ENCODE measurements at places on chromosomes 5 and 9. TPM values are rescaled to one million over a fixed set of nuclear protein-coding genes. Genes with fewer than 3 reads are reported as not detected.

DNA sequence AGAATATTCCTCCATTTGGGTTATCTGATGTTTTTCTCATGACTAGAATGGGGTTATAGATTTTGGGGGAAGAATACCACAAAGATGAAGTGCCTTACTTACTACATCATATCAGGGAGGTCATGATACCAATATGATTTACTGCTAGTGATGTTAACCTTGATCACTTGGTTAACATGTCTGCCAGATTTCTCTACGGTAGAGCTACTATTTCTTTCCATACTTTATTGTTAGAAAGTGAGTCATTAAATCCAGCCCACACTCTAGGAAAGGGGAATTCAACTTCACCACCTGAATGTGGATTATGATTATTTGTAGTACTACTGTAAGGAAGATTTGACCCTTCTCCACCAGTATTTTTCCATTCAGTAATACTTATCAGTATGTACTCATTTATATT is 64.7 kb downstream of the UBE2R2 start:
- DNase-seq, result no peak

- DNase-seq, result no peak
These were observed 176.8 kb downstream of the NR2F1-AS1 start for GRCh38 chr5:93404246-93404645.

GRCh38 chr9:129672702-129673101 is 7.3 kb downstream of the PRRX2 start:
- DNase-seq, result no peak

DNA sequence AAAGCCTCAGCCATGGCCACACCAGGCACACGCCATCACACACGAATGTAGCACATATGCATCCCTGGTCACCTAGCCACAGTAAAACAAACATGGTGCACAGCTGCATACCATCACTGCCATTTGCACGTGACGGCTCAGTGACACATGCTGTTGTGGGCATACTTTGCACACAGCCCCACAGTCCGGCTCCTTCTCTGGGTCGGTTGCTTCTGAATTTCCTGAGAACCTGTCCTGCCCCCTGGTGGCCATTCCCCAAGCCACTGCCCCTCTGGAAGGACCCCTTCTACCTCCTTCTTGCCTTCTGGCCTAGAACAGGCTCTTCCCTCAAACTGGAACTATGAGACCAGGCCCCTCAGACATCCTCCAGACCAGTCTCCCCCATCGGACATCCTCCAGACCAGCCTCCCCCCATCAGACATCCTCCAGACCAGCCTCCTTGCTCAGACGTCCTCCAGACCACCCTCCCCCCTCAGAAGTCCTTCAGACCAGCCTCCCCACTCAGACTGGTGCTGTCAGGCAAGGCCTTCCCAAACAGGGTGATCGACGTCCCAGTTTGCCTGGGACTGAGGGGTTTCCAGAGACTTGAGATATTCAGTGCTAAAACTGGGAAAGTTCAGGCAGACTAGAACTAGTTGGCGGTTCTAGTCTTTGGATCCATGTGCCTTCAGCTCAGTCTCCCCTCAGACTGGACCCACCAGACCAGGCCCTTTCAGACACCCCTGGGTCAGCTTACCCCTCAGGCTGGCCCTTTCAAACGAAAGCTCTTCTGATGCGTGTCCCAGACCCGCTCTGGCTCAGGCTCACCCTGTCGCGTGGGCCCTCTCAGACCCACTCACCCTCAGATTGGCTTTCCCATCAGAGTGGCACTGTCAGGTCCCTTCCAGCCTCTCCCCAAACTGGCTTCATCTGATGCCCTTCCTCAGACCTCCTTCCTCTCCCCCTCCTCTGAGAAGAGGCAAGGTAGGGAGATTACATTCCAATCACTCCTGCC is 24.3 kb upstream of the ENHO start:
- peak; percentile 33 for DNase-seq

DNA sequence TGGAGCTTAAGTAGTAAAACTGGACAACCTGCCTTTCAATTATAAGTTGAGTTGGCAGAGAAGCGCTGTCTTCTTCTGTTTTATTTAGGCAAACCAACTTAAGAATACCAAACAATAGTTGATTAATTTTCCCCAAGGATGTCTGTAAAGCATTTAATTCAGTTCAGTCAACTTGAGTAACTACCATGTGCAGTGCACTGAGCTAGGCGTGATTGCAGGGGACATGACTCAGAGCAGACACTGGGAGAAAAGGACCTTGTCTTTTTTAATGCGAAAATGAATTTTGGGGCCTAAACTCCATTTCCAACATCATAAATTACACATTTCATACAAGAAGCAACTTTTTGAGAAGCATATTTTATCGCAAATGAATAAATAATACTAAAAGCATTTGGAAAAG is 66.3 kb downstream of the FBXL7 start:
- DNase-seq, result no peak

DNA sequence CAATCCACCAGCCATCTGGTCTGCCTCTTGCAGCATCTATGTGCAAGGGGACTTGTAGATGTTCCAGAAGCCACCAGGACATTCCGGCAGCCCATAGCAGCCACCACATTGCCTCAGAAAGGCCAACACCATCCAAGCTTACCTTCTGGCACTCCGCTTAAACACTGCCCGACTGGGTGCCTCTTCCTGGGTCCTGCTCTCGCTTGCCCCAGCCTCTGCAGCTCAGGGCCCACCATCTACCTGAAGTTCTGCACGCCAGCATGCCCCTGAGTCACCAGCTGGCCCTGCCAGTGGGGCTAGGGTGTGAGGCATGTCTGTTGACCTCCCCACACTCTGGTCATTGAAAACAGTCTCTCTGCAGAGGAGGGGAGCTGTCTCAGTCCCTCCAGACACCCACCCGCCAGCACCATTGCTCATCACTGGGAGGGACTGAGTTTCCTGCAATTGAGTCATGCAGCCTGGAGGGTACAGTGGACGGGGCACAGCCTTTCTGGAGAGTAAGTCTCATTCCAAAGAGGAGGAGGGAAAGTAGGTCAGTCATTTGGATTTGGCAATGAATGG is 16.9 kb upstream of the COL5A1 start:
- DNase-seq, result no peak

DNA sequence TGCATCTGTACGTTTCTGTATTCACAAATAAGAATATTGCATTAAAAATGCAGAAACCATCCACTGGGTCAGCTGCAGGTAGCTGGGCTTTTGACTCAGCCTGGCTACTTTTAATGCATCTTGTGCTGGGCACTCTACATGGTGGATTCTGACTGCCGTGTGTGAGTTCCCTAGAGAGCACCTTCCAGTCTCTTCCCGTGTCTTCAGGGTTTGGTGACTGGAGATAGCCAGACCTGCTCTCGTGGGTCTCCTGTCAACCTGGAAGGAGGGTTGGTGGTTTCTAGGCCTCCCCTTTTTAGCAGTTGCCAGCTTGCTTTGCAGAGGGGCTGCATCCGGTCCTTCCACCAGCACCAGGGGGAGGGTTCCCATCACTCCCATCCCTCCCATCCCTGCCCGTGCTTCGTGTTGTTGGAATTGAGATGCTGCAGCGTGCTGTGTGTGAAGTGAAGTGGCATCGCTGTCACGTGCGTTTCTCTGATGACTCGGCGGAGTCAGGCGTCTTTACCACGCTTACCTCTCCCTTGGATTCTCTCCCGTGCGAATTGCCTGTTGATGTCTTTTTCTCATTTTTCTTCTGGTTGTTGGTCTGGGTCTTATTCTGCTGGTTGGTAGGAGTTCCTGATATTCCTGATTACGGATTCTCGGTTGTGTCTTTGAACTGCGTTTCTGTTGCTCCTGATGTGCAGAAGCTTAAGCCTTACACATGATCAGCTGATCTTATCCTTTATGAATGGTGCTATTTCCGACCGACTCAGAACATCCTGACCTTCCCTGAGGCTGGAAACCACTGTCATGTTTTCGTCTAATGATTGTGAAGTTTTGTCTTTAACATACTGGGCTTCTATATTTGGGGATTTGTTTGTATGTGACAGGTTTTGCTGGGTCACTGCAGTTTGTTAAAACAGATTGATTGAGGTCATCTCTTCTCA is 16.9 kb downstream of the FBXW5 start:
- no peak for DNase-seq

- peak; percentile 50 for DNase-seq
These were observed 36.1 kb downstream of the MRPL36 start for GRCh38 chr5:1763548-1763911.

DNA sequence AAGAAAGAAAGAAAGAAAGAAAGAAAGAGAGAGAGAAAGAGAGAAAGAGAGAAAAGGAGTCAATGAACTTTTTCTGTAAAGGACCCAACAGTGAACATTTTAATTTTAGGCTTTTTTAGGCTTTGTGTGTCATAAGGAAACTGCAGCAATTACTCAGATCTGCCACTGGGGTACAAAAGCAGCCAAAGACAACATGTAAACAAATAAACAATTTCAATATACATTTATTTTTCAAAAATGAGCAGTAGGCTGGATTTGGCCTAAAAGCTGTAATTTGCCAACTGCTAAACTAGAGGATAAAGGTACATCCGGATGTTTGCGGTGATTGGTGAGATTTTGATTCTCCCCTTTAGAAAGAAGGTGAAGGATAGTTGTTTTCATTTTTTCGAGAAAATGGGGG is 143.6 kb downstream of the CEMIP2 start:
- DNase-seq, result no peak

GRCh38 chr9:134597957-134598883 is 43.4 kb upstream of the COL5A1 start:
- DNase-seq, result no peak

DNA sequence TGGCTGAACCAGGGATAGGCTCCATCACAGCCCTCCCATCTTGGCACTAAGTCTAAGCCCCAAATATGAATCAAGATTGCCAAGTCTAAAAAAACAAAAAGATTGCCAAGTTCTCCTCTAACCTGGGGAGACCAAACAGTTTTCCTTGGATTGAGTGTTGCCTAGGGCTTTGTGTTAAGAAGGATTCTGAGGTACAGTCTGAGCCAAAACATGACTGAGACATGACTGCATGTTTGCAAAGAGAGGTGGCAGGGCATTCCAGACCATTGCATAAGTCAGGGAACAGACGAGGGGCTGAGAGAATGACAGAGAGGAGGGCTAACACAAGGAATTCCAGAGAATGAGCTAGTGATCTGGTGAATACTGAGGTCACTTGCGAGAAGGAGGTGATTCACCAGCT is 11.4 kb downstream of the LAMC3 start:
- DNase-seq, result no peak

DNA sequence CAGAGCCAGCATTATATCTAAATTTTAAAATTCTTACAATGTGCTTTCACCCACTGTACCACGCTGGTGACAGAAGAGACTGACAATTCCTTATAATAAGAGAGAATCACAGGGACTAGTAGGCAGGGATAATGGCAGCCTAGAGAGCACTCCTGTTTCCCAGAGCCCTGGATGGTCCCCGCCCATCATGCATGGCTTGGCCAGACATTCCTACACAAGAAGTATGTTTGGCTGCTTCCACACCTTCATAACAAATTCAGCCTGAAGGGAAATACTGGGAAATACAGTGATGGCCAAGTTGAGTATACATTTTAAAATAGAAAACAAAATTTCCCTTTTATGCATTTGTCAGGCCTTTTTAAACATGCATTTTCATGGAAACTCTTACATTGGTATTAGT is 193.5 kb upstream of the ELL2 start:
- DNase-seq, result no peak

GRCh38 chr5:3179220-3179619 is 416.4 kb upstream of the IRX1 start:
- DNase-seq, result no peak

DNA sequence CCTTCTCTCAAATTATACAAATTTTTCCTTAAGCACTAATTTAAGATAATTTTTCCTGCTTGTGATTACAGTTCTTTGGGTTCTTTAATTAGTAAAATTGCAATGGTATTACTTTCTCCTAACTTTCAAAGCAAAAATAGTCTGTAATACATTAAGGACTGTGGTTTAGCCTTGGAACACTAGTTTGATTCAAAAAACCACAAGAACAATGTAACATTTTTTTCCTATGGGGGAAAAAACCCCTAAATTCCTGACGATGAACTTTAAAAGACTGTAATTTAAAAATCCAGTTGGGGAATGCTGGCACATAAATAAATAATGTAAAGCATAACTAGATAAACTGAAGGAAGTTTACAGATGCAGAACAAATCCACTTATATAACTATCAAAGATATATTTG is 65.3 kb downstream of the CDC14B start:
- no peak for DNase-seq

GRCh38 chr5:1244976-1245375 is 19.8 kb downstream of the SLC6A18 start:
- DNase-seq, result no peak

DNA sequence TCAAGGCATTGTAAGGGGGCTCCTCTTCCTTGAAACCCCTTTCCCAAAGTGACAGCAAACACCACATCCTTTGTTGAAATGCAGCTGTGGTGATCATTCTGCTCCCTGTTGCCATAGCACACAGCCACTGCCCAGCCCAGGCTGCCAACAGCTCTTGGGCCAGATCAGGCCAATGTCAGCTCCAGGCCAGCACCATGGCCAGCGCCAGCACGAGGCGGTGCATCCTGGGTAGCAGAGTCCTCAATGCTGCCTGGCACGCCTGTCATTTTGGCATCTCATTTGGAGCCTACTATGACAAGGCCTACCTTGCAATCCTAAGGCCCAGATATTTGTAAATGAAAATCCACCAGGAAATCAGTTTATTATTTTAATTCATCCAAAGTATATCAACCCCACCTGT is 390.6 kb downstream of the DNAH5 start:
- peak; percentile 38 for DNase-seq

DNA sequence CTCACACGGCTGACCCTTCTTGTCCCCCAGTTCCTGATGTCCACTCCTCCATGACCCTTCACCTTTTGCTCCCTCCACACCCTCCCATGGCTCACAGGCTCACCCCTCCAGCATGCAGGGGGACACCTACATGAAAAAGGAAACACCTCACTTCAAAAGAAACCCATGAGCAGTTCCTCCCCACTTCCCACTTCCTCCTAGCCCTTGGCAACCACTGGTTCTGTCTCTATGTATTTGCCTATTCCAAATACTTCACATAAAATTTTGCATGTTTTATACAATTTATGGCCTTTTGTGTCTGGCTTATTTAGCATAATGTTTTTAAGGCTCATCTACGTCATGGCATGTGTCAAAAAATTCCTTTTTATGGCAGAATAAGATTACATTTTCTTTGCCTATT is 100.2 kb upstream of the S1PR3 start:
- no peak for DNase-seq

- DNase-seq, result no peak
These were observed 111.6 kb downstream of the CMYA5 start for GRCh38 chr5:79800979-79801827.

GRCh38 chr5:161302559-161302958 is 244.0 kb downstream of the GABRB2 start:
- no peak for DNase-seq

DNA sequence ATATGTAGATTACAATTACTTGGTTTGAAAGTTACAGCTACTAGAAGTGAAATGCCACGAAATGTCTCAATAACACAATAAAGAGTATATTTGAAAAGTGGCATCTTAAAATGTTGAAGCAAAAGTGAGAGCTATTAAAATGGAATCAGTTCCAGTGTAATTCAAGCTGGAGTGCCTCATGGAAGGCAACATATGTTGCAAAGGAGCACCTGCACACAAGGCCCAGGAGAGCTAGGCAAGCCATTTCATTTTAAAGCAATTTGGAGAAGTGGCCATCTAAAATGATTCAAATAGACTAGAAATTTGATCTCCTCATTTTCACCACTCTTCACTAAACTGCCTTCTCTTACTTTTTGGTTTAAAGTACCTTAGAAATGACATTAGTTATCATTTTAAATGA is 167.8 kb downstream of the GABRB2 start:
- DNase-seq, result no peak

PCBD2 gene
- 15.1 TPM for total RNA-seq

PCDHA10 gene
- 0.03 TPM for total RNA-seq

GGTA1 gene
- total RNA-seq, result not detected

CCNI2 gene
- not detected for total RNA-seq

BHMT2 gene
- total RNA-seq, result not detected

EIF4E1B gene
- not detected for total RNA-seq

PIP5K1B gene
- 3.4 TPM for total RNA-seq

SLC6A18 gene
- total RNA-seq, result not detected

ANGPTL2 gene
- total RNA-seq, result not detected
